Right kidney (tissue), 9 donors: ENCODE measurements at places on chromosomes 16 and 17.

DNA sequence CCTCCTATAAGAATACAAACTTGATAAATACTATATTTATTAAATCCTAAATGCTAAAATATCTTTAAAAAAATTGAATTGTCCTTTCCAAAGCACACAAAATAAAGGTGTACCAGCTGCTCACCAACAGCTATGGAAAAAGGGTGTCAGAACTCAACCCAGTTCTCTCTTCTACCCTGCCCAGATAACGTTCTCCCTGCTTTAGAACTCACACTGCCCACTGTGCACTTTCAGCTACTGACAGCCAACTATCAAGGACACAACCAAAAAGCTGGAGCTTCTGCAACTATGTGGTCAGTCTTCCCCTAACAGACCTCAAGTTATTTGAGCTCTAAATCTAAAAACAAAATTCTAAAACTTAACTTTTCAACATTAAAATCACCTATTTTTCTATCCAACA, 13.7 kb downstream of the AP1G1 start:
- no peak for DNase-seq

DNA sequence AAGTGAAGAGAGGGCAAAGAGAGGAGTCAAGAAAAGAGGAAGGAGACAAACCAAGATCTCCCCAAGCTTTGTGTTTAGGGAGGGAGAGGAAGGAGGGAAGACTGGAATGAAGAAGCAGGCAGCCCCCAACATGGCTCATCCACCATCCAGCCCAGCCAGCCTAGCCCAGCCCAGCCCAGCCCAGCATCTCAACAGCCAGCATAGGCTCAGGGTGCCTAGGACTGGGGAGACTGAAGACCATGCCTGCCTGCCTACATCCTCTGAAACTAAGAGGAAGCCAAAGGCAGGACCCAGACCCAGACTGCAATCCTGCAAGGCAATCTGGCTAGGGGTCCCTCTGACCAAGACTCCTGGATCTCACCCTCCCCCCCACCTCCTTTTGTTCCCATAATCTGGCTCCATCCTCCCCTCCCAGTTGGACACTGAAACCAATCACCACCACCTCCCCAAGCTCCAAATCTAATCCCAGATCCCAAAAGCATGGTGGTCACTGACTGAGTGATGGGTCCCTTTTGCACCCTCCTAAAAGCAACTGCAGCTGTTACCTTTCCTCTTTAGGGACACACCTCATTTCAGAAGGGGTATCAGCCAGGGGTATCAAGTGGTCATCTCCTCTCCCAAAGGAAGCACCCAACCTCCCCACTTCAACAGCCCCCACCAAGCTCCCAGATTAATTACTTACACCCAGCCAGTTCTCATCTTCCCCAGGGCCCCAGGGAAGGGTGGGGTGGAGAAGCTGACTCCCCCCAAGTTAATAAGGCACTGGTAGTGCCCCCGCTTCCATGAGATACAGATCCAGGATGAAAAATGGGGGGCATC, 1.2 kb downstream of the HDAC5 start:
- no peak for DNase-seq

DNA sequence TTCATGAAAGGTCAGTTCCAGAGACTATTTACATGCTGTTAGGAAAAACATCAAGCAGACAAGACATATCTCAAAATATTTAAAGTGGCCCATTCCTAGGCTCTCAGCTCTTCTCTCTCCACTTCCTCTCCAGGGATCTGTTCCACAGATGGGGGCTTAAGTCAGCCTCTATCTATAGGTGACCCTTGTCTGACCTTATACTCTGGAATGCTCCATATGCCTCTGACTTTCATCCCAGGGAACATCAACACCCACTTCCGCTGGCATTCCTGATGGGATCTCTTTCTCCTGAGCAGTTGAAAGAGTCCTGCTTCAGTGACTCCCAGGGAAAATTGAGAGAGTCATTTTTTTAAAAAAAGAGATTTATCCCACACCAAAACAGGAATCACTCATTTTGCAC, 11.5 kb upstream of the WIPI1 start:
- no peak for DNase-seq

DNA sequence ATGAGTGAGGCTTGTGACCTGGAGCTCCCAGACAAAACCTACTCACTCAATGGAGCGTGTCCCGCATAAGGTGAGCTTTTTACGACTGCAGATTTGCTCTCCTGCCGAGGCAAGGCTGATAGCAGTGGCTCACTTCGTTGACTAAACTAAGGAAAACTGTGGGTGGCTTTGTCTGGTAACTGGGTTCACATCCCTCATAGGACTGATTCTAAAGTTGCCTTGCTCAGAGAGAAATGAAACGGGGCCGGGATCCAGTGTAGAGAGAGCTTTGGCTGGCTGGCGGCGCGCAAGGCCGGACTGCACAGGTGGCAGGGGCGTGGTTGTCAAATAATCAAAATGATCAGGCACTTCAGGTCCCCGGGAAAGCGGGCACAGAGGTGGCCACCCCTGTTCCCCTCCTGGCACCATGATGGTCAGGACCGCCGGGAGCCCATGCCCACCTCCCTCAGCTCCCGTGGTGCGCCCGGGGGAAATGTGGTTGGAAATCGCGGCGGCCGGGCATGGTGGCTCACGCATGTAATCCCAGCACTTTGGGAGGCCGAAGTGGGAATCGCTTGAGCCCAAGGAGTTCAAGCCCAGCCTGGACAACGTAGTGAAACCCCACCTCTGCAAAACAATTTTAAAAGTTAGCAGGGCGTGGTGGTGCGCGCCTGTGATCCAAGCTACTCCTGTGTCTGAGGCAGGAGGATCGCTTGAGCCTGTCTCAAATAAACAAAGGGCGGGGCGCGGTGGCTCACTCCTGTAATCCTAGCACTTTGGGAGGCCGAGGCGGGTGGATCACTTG, 26.6 kb upstream of the OR1F1 start:
- no peak for DNase-seq

DNA sequence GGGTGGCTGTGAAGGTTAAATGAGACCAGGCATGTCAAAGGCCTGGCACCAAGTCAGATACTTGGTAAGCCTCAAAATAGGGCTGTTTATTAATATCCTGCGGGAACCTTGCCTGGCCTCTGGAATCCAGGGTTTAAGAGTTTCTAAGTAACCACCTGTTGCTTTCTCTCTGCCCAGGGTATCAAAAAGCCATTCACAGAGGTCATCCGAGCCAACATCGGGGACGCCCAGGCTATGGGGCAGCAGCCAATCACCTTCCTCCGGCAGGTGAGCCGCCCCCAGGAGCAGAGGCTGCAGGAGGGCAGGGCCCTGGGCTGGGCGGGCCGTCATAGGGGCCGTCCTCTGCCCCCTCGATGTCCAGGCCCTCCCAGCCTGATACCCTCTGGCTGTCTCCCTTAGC, 13.3 kb downstream of the GPT2 start:
- no peak for DNase-seq

DNA sequence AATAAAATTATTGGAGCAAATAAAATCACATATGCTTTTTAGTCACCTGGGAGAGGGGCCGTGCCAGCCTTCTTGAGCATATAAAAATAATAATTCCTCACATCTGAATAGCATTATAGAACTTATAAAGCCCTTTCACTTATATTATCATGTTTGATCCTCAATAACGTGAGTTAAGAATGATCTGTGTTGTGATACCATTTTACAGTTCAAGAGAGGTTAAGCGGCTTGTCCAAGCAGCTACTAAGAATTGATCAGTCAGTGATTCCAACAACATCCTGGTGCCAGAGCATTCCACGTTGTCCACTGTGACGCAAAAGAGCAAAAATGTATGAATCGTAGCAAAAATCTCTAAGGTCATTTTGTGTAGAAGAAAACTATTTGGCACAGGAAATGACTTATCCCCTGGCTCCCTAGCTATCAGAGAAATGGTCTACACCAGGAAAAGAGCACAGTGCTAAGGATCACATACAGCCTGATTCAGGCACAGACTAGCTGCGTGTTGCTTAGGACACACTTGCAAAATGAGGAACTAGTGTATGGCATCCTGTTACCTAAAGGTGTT, 33.0 kb downstream of the ANKFN1 start:
- DNase-seq = no peak

GRCh38 chr17:66540131-66540781, 237.8 kb downstream of the PRKCA start:
- peak; percentile 65 for DNase-seq

DNA sequence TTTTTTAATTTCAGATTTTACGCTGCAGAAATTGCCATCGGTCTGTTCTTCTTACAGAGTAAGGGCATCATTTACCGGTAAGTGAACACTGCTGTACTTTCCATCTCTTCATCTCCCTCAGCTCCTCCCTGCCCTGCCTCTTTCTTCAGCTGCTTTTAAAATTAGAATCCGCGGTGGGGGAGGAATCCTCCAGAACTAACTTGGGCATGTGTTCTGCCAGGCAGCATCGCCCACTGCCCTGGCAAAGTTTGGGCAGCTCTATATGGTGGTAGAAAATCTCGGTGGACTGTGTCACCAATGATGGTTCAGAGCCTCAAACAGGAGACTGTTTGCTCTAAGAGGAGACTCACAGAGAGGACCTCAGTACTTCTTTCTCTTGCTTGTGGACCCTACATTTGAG, 81.6 kb upstream of the CACNG3 start:
- DNase-seq = no peak

GRCh38 chr16:1466968-1467521, 7.8 kb downstream of the CLCN7 start:
- DNase-seq = no peak

GRCh38 chr17:56833057-56833808, 487 bp downstream of the C17orf67 start:
- DNase-seq = peak; percentile 94

GRCh38 chr17:57488856-57489255, 232.5 kb downstream of the MSI2 start:
- no peak for DNase-seq

GRCh38 chr16:28569021-28569420, 15.3 kb downstream of the SGF29 start:
- no peak for DNase-seq

DNA sequence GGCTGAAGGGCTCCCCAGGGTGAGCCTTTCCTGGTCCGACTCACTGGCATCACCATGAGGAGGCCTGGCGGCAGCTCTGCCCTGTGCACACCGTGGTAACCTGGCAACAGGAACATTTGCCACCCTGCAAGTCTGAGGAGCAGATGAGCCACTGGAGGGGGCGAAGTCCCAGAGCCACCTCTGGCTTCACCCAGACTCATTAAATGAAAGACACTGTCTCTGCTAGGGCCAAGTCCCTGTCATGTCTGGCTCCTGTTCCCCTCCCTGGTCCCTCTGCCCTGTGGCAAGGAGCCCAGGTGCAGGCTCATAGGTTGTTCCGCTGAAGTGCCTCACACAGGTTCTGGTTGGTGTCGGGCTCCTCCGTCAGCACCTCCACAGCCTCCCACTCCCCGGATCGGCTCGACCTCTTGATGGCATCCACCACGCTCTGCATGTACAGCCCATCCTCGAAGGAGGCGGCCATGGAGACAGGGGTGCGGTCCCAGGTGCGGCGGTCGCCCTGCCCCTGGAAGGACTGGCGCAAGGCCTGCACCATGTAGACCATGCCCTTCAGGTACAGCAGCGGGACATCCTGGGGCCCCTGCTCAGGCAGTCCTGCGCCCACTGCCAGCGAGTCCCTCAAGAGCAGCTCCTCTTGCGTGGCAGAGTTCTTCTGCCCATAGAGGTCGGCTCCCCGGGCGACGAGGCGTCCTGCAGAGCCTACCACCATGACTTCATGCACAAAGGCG, 8.4 kb downstream of the C16orf86 start:
- DNase-seq = no peak

DNA sequence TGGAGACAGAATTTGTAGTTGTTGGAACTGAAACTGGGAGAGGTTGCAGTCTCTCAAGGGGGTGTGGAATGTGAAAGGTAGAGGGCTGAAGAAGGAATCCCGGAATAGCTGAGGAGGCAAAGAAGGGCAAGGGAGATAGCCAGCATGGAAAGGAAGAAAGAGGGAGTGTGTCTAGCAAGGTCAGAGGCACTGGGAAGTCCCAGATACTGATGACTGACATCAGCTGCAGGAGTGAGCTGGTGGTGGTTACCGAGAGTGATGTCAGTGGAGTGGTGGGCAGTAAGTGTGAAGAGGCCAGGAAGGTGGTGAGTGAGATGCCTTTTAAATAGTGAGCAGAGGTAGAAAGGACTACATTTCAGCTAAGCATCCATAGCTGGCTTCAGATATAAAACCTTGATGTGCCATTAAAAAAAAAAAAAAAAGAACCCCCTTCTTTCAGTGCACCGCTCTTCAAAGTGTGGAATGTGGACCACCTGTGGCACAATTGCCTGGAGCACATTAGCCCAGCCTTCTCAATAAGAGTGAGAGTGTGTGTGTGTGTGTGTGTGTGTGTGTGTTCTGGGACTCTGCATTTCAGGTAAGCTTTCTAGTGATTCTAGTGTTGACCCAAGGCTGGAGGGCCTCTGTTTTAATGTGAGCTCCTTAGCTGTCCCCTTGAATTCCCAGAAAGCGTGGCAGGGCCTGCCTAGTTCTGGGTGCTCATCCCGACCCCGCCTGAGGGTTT, 8.5 kb downstream of the PRMT7 start:
- no peak for DNase-seq

- DNase-seq = no peak
Measured at GRCh38 chr16:68954911-68955635, 111.7 kb downstream of the TANGO6 start.

GRCh38 chr17:37138571-37139120, 189.9 kb downstream of the AATF start:
- no peak for DNase-seq

DNA sequence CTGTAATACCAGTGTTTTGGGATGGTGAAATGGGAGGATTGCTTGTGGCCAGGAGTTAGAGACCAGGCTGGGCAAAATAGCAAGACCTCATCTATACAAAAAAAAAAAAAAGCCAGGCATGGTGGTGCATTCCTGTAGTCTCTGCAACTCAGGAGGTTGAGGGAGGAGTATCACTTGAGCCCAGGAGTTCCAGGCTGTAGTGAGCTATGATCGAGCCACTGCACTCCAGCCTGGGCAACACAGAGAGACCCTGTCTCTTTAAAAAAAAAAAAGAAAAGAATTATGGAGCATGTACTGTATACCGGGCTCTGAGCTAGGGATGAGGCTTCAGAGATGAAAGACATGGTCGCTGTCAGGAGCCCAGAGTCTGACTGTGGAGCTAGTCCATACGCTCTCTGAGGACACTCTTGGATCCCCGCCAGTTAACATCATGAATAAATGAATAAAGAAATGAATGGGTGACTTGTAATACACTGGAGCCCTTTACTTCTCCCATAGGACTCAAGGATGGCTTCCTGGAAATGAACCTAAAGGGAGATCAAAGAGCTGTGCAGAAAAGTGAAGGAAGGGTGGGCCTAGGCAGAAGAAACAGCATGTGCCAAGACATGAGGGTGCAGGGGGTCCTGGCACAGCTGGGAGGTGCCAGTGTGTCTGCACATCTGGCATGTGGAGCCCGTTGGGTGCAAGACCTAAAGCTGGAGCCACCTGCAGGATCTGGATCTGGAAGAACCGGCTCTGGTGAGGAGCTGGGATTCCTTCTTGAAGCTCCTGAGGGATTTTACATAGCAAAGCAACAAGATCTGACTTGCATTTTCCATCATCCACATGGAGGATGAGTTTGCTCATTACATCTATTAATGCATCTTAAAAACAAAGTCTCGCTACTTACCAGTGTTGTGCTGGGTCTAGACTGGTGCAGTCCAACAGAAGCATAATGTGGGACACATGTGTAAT, 120.4 kb downstream of the IRX3 start:
- DNase-seq = no peak

GRCh38 chr17:59167571-59168001, 12.0 kb downstream of the PRR11 start:
- DNase-seq = no peak

- no peak for DNase-seq
Measured at GRCh38 chr17:60170835-60171752, 21.3 kb downstream of the CA4 start.
